Stimulated activated CD4-positive, alpha-beta T cell treated with anti-CD3 and anti-CD28 coated beads, TNF-alpha, amount 100 ng/mL, for 4 hours (primary cell): ENCODE measurements at places on chromosomes 2 and 18.

GRCh38 chr2:64654063-64654811, 524 bp upstream of the SERTAD2 start:
- peak; percentile 31 for DNase-seq

- no peak for DNase-seq
These were observed 9.5 kb downstream of the PSD4 start for GRCh38 chr2:113183264-113183663.

- no peak for DNase-seq
These were observed 30.6 kb downstream of the CFAP221 start for GRCh38 chr2:119574864-119575263.

DNA sequence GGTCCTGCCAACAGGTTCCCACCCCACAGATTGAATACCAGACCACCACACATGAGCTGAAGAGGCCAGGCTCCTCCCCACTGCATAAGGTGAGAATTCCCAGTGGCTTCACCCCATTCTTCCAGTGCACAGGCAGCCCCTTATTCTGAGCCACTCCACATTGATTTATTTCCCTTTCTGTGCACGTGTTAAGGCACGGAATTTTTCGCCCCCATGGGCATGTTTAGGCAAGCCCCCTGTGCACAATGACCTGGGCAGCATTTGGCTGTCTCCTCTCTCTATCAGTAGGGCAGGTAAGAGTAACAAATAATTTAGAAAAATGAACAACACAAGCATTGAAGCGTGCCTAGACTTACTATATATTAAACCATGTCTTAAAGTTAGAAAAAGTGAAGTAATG, 15.2 kb upstream of the CHAC2 start:
- no peak for DNase-seq

- no peak for DNase-seq
These were observed 27.0 kb upstream of the ACVR1 start for GRCh38 chr2:157903151-157903550.

DNA sequence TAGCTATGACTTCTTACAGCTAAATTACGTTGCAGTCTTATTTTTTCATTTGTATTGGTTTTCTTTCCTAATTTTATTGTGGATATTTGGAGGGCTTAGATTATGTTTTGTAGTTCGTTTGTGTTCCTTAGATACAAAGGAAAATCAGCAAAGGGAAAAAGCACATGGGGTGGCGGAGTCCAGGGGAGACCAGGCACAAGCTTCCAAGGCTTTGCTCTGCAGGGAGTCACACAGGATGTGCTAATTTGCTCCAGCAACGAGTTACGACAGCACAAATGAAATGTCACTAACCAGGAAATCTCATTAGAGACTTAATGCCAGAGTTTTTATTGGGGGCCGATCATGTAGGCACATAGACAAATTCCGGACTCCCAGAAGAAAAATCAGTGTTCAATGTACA, 60.5 kb upstream of the CABYR start:
- no peak for DNase-seq

GRCh38 chr2:109435901-109436598, 177.7 kb downstream of the SEPTIN10 start:
- no peak for DNase-seq

DNA sequence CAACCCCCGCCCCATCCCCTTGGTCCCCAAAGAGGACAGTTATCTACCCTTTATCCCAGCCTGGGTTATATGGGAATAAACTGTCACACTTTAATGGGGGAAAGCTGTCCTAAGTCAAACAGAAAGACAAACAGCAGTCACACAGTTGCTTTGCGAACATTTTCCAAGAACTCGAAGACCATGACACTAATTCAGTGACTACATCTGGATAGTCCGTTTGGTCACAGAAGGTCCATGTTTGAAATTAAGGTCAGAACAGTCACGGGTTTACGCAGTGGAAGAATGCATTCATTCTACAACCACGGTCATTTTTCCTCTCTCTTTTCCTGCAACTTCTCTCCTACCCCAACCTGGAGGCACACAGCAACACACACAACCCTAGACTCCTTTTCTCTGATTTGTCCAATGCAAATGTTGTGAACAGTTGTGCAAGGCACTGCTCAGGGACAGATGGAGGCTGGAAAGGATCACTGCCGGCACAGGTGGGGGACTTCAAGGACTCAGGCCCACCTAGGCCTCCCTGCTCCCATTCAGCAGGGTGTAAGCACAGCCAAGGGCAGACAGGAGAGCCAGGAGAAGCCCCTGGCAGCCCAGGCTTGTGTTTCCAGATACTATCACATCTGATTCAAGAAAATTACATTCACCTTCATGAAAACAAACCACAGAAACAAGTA, 39.9 kb downstream of the ZNF516 start:
- DNase-seq, result no peak

DNA sequence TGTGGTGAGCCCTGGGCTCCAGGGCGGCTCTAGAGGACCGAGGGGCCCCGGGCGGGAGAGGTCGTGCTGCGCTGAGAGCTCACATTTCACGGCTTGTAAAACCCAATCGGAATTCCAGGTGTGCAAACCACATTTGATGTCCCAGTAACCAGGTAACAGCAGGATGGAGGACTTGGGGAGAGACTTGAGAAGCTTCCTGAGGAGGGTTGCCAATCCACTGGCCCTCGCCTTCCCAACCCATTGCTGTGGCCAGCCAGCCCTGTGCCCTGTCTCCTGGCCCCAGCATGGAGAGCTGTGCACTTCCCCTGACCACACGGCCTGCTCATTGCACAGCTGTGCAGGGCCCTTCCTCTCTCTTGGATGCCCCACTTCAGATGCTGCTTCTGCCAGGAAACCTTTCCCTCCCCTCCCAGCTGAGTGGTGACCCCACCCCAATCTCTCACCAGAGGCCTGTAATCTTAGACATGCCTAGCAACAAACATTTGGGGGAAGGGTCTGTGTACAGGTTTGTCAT, 39.6 kb downstream of the ASB1 start:
- DNase-seq, result no peak

GRCh38 chr2:216345846-216346245, 26.4 kb downstream of the MARCHF4 start:
- no peak for DNase-seq

DNA sequence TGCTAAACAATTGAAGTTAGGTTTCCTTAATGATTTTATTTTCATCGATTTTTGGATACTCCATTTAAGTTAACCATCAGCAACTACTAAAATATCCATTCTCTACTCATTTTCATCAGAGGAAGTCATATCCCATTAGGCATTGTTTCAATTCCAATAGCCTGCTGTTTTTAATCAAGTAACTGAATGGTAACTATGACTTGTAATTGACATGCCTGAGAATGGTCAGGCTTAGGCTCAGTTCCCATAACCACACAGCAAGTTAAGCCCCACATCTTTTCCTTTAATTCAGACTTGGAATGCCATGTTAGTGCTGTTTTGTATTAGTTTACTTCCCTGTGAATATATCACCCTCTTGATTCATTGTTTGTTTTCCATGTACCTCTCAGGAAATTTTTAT, 398.8 kb downstream of the ARHGAP15 start:
- DNase-seq, result no peak

GRCh38 chr2:16664052-16664731, 1.4 kb downstream of the CYRIA start:
- DNase-seq, result no peak

DNA sequence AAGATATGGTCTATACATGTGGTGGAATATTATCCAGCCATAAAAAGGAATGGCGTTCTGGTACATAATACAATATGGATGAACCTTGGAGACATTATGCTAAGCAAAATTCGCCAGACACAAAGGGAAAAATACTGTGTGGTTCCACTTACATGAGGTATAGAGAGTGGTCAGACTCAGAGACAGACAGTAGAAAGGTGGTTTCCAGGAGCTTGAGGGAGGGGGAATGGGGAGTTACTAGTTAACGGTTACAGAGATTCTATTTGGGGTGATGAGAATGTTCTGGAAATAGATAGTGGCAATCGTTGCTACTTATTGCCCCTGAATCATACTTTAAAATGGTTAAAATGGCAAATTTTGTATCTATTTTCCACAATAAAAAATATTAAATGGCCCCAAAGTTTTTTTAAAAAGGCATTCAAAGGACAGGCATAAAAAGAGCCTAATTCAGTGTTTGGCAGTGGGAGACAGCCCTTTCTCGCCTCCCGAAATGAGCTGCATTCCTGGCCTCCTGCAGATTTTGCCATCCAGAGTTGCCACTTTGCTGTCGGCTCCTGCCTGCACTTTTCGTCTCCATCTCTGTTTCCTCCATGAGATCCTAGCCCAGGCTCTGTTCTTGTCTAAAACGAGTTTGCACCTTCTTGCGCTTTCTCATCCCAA, 13.5 kb downstream of the TNFRSF11A start:
- DNase-seq, result no peak

GRCh38 chr2:6956566-6956965, 39.4 kb downstream of the RNF144A start:
- no peak for DNase-seq

- no peak for DNase-seq
These were observed 100.5 kb upstream of the SPRED2 start for GRCh38 chr2:65532937-65533336.

- no peak for DNase-seq
These were observed 185.8 kb downstream of the GFPT1 start for GRCh38 chr2:69201259-69201658.

GRCh38 chr2:114405247-114406116, 37.0 kb upstream of the DPP10 start:
- DNase-seq, result no peak

- no peak for DNase-seq
These were observed 80.5 kb downstream of the NFATC1 start for GRCh38 chr18:79476031-79476917.

DNA sequence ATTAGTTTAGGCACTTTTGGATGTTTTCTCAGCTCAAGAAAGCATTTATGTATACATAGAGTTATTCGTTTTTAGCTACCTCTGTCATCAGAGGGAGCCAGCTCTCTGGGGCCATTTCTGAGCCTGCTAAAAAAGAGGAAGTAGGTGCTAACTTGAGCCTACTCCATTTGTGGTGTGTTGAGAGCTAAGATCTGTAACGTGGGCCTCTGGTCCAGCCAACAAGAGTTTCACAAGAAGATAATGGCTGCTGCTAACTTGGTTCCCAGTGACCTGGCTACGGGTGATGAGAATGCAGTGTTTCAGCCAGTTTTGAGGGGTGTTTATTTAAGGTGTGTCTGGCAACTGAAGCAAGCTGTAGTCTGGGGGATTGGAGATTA, 182.5 kb downstream of the PRKCE start:
- no peak for DNase-seq

GRCh38 chr2:209441541-209441940, 17.7 kb downstream of the MAP2 start:
- DNase-seq, result no peak

DNA sequence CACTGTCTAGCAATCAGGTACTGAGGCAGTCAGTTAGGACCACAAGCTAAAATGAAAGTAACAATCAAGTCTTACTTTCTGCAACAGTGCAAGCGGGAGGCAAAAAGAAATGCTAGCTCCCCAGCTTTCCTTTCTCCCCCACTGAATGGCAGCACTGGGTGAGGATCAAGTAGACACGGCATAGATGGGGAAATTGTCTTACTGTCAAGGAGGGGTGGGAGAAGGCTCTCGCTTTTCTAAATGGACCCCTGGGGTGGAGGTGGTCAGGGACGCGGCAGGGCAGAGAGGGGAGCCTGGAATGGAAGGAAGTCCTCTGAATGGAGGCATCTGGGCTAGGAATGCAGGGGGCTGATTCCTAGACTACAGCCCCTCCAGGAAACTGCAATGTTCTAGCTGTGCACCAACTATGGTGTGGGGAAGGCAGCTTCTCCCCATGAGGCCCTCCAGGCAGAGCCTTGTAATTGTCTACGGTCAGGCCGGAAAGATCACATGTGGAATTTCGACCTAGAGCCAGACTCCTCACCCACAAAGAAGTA, 24.3 kb downstream of the METTL8 start:
- DNase-seq, result no peak

GRCh38 chr2:168601741-168602140, 145.7 kb downstream of the CERS6 start:
- no peak for DNase-seq

- DNase-seq, result no peak
These were observed 59.4 kb downstream of the ALPK2 start for GRCh38 chr18:58569490-58569911.

DNA sequence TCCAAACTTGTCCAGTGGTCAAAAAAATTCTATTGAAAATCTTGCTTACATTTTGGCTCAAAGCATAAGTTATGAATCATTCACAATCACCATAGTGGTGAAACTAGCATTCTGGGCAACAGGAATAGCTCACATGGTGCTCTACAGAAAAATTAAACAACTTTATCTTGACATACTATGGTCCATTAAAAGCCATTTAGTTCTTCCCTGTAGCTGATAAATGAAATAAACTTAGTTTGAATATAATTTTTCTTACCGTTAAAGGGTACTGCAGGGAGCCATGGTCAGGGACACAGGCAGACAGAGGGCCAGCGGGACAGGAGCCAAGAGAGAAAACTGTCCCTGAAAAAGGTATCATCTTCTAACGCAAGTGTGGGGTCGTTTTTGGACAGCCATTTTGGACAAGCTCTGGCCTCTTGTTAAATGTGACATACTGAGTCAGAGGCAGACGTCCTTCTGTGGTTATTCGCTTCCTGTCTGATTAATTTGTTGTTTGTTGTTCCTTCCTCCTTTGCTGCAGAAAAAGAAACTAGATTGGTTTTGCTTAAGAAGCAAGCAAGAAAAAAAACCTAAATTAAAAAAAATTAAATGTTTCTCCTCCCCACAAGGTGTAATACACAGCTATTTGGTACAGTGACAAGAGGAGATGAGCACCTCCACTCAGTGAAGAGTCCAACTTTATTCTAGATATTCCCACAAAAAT, at the start of gene WIPF1:
WIPF1 (minus strand) TSS at position 460 of the 703 bp plus-strand sequence. CDS start 12,231 bp downstream, outside the sequence.
- DNase-seq, result no peak

GRCh38 chr18:13017247-13017875, 26.2 kb downstream of the CEP192 start:
- no peak for DNase-seq

GRCh38 chr2:83394134-83394904, 1064.8 kb downstream of the SUCLG1 start:
- no peak for DNase-seq
